Stomach (tissue), 19 donors: ENCODE measurements at places on chromosomes 7 and 10. TPM values are rescaled to one million over a fixed set of nuclear protein-coding genes. Genes with fewer than 3 reads are reported as not detected.
A peak's percentile ranks its signal among the peaks of the same experiment; 100 is the strongest.

DNA sequence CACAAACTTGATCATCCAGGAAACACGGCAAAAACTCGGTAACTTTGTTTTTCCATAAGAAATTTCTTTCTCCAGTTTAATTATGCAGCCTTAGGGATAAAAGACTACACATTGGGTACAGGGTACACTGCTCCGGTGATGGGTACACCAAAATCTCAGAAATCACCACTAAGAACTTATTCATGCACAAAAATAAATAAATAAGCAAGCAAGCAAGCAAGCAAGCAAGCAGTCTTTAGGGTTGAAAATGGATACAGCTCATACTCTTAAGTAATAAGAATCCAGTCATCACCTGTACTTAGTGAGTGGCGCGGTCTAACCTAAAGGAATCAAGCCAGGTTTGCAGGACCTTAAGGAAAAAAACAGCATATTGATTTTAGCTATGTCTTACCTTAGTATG lies 30.0 kb downstream of the MCM10 start:
- H3K27me3 ChIP-seq: no peaks in the 10 kb centered on the region
- H3K4me1 ChIP-seq: no peaks in the 10 kb centered on the region
- H3K36me3 ChIP-seq: no peaks in the 10 kb centered on the region
- H3K4me3 ChIP-seq: no peak overlapping the region

- H3K36me3 ChIP-seq: peaks cover 87% of the 10 kb centered on the region
- H3K27me3 ChIP-seq: no peaks in the 10 kb centered on the region
- peaks cover 29% of the 10 kb centered on the region for H3K4me1 ChIP-seq
- no peak for DNase-seq
- no peak overlapping the region for H3K4me3 ChIP-seq
These were observed 6.6 kb downstream of the FASTK start for GRCh38 chr7:151073990-151074389.

GRCh38 chr10:11135709-11136108 lies 118.0 kb downstream of the CELF2 start:
- H3K4me3 ChIP-seq: no peak overlapping the region
- no peak for DNase-seq
- no peaks in the 10 kb centered on the region for H3K27me3 ChIP-seq
- H3K27ac ChIP-seq: no peak overlapping the region

GRCh38 chr10:132068431-132069121 lies 2.8 kb downstream of the JAKMIP3 start:
- no peaks in the 10 kb centered on the region for H3K27me3 ChIP-seq
- no peaks in the 10 kb centered on the region for H3K36me3 ChIP-seq
- H3K4me3 ChIP-seq: no peak overlapping the region
- no peak for DNase-seq

GRCh38 chr10:75403939-75404814 lies 2.6 kb upstream of the ZNF503 start:
- H3K4me3 ChIP-seq: peak overlapping the region; percentile 82
- H3K4me1 ChIP-seq: peaks cover 67% of the 10 kb centered on the region
- H3K27me3 ChIP-seq: peaks cover 59% of the 10 kb centered on the region
- DNase-seq: peak; percentile 56
- peak overlapping the region; percentile 99 for H3K27ac ChIP-seq
- peaks cover 9% of the 10 kb centered on the region for H3K36me3 ChIP-seq

DNA sequence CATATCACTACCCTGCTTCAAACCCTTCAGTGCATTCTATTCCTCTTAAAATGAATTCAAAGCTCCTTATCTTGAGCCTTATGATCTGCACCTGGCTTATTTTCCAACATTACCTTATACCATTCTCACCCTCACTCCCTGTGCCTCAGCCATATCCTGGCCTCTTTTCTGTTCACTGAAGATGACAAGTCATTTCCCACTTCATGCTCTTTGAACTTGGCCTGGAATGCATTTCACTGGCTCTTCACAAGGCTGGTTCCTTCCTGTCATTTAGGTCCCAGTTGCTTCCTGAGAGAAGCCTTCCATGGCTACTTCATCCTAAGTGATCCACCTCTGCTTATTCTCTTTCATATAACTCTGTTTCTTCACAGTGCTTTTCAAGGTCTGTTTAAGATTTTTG lies 3.2 kb upstream of the LIPF start:
- peak overlapping the region; percentile 49 for H3K27ac ChIP-seq
- DNase-seq: no peak
- no peaks in the 10 kb centered on the region for H3K27me3 ChIP-seq
- no peaks in the 10 kb centered on the region for H3K36me3 ChIP-seq

GRCh38 chr7:104482362-104483037 lies 154.1 kb downstream of the LHFPL3 start:
- H3K4me1 ChIP-seq: no peaks in the 10 kb centered on the region
- H3K36me3 ChIP-seq: no peaks in the 10 kb centered on the region
- no peak overlapping the region for H3K4me3 ChIP-seq
- H3K27ac ChIP-seq: no peak overlapping the region
- H3K27me3 ChIP-seq: no peaks in the 10 kb centered on the region

GRCh38 chr7:78530351-78530750 lies 731.8 kb downstream of the PHTF2 start:
- no peak overlapping the region for H3K27ac ChIP-seq
- no peaks in the 10 kb centered on the region for H3K36me3 ChIP-seq
- no peak overlapping the region for H3K4me3 ChIP-seq

GRCh38 chr7:111029141-111029572 lies 61.8 kb upstream of the LRRN3 start:
- no peaks in the 10 kb centered on the region for H3K27me3 ChIP-seq
- peaks cover 11% of the 10 kb centered on the region for H3K4me1 ChIP-seq
- no peak overlapping the region for H3K4me3 ChIP-seq
- H3K36me3 ChIP-seq: no peaks in the 10 kb centered on the region
- H3K27ac ChIP-seq: no peak overlapping the region

GRCh38 chr10:20778008-20778757 lies 118.9 kb downstream of the NEBL start:
- no peak overlapping the region for H3K27ac ChIP-seq
- no peak for DNase-seq

ANK3 gene
- 6.7 TPM for polyA plus RNA-seq

DNA sequence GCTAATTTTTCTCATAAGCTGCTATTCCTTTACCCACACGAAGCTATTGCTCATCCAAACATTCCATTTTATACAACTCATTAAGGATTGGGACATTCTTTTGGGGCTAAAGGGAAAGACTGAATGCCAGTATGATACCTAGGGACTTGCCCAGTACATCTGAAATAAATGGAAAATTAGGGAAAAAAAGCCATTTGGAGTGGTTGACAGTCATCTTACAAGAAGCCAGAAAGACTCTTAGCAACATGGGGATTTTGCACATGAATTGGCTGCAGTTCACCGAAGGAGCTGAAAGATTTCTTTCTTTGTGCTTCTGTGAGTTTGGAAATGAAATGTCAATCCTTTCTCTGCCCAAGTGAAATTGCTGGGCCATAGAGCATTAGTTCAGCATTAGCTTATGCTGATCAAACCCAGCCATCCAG lies 43.3 kb upstream of the MTURN start:
- H3K27me3 ChIP-seq: no peaks in the 10 kb centered on the region
- no peak overlapping the region for H3K27ac ChIP-seq
- DNase-seq: peak; percentile 8
- no peaks in the 10 kb centered on the region for H3K4me1 ChIP-seq
- no peaks in the 10 kb centered on the region for H3K36me3 ChIP-seq

MAT1A gene
- 0.31 TPM for polyA plus RNA-seq

OR6B1 gene
- polyA plus RNA-seq: not detected

SKIDA1 gene
- 0.06 TPM for polyA plus RNA-seq

GRCh38 chr10:115606741-115607140 lies 513.6 kb downstream of the ATRNL1 start:
- no peaks in the 10 kb centered on the region for H3K27me3 ChIP-seq
- no peak overlapping the region for H3K27ac ChIP-seq
- no peaks in the 10 kb centered on the region for H3K36me3 ChIP-seq
- DNase-seq: no peak
- no peak overlapping the region for H3K4me3 ChIP-seq

DNA sequence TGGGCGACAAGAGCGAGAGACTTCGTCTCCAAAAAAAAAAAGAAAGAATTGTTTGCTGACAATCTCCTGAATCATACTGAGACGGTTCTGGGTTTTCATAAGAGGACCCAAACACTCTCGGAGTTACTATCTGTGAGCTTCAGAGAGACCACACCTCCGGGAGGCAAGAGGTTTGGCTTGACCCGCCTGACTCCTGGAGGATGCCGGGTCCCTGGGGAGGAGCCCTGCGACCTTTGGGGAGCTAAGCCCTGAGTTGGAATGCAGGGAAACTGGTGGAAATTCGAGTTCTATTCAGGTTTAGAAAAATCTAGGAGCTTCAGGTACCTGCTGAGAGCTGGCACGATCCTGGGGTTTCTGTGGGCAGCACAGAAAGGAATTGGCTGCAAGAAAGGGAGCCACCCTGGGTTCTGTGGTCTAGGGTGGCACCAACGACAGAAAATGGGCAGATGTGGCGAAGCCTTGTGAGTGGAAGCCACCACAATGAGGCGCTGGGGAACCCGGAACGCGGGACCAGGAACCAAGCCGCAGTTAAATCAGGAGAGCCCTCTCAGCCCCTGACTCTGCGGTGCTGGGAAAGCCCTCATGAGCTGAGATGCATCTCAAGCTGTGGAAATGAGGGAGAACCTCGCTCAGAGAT lies 21.9 kb upstream of the GATAD1 start:
- H3K4me1 ChIP-seq: no peaks in the 10 kb centered on the region
- no peak overlapping the region for H3K4me3 ChIP-seq
- H3K36me3 ChIP-seq: no peaks in the 10 kb centered on the region
- H3K27ac ChIP-seq: no peak overlapping the region
- H3K27me3 ChIP-seq: peaks cover 14% of the 10 kb centered on the region

GRCh38 chr7:104967595-104967994 lies 46.4 kb upstream of the KMT2E start:
- H3K4me3 ChIP-seq: no peak overlapping the region
- H3K4me1 ChIP-seq: peaks cover 28% of the 10 kb centered on the region
- no peaks in the 10 kb centered on the region for H3K36me3 ChIP-seq
- no peaks in the 10 kb centered on the region for H3K27me3 ChIP-seq
- DNase-seq: no peak

GRCh38 chr10:127694580-127695193 lies 42.3 kb upstream of the FOXI2 start:
- no peak overlapping the region for H3K4me3 ChIP-seq
- peak; percentile 24 for DNase-seq
- H3K36me3 ChIP-seq: no peaks in the 10 kb centered on the region
- H3K4me1 ChIP-seq: no peaks in the 10 kb centered on the region
- no peaks in the 10 kb centered on the region for H3K27me3 ChIP-seq
- H3K27ac ChIP-seq: no peak overlapping the region
